Right renal pelvis (tissue), 4 donors: ENCODE measurements at places on chromosomes 6 and 20. TPM values are rescaled to one million over a fixed set of nuclear protein-coding genes. Genes with fewer than 3 reads are reported as not detected.

DNA sequence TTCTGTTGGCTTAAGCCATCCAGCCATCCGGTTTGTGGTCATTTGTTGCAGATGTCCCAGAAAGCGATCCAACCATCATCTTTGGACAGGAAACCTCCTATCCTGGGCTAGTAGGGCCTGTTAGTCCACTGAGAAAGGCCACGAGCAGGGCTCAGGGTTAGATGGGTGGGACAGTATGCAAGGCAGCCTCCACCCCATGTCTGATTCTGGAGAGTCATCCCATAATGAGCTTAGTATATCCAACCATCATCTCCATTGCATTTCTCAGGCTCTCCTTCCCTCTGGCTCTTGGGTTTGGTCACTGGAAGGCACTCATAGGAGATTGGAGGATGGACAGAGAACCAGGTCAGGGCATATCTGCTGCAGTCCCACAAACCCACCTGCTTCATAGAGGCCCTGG lies 117.8 kb downstream of the LRFN2 start:
- DNase-seq = no peak

DNA sequence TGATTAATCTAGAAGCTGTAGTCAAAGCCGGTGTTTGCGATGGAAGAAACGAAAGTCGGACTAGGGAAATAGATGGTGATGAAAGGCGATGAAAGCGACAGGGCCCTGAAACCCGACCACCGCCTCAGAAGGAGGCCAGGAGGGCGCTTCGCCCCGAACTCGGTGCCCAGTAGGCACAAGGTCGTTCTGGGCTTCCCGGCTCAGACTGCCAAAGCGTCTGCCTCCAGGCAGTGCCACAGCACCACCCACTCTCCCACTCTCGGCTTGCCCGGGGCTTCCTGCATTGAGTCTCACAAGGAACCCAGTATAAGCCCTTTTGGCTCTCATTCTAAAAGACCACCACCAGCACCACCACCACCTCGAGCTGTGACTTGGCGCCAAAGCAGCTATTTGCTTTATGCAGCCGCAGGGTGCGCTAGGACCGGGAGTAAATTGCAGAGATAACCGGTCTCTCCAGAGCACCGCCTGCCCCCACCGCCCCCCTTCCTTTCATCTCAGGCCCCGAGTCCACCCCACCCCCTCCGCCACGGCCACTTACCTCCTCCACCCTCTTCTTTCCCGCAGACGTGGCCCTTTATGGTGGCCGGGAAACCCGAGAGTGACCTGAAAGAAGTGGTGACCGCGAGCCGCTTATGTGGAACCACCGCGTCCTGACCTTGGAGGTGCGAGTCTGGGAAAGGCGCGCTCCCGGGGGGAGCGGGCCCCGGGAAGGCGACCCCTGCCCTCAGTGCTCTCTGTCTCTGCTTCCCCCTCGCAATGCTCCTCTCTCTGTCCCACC lies 2.4 kb downstream of the TCF21 start:
- no peak for DNase-seq

DNA sequence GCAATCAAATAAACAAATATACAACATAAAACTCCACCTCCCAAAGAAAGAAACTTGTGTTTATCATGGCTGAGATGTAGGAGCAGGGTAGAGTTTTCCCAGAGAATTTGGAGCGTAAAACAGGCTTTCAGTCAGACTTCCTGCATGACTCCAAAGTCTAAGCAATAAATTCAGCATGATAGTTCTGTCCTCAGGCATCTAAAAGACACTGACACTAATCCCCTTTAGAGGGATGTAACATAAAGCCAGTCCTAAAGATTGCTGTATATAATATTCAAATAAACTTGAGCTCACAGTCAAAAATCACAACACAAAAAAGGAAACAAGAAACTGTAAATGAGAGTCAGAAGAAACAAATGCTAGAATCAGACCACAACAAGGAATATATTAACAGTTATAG lies 234.4 kb downstream of the CENPW start:
- no peak for DNase-seq

Gene SLC22A23
- polyA plus RNA-seq = 10.4 TPM

Gene FAM209B
- polyA plus RNA-seq = 0.25 TPM

Gene GMPR
- polyA plus RNA-seq = 12.2 TPM

- peak; percentile 25 for DNase-seq
Observed at GRCh38 chr6:56842686-56843475, 112.0 kb upstream of the BEND6 start.

Gene KHDC1L
- 0.69 TPM for polyA plus RNA-seq
